ENCODE measurements at places on chromosomes 2 and 18.

DNA sequence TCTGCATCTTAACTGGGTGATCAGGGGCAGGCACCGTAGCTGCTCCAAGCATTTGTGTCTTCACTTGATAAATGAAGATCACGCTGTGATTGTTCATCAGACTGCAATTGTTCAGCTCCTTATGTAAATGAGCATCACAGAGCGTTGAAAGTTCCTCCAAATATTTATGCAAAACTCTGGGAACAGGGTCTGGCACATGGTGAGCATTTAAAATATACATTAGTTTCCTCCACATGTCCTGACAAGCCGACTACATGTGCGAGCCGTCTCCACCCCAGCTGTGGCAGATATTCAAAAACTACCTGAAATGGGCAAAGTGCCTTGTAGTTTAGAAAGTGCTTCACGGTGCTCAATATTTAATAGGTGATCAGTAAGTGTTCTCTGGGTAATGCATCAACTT, 175.1 kb upstream of the ID2 start:
- no peak for DNase-seq

- no peak for DNase-seq
Observed at GRCh38 chr2:163213661-163214081, 375.1 kb upstream of the KCNH7 start.

DNA sequence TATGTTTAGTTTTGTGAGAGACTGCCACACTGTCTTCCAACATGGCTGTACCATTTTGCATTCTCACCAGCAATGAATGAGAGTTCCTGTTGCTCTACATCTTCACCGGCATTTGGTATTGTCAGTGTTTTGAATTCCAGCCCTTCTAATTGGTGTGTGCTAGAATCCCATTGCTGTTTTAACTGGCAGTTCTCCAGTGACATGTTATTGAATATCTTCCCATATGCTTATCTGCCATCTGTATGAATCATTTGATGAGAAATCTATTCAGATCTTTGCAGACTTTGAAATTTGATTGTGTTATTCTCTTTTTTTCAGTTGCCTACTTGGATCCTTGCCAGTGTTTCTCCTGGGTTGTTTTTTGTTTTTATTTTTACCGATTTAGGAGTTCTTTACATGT, 99.0 kb downstream of the SNTG2 start:
- DNase-seq = no peak

GRCh38 chr18:13584825-13585224, 141.5 kb downstream of the FAM210A start:
- DNase-seq = no peak

DNA sequence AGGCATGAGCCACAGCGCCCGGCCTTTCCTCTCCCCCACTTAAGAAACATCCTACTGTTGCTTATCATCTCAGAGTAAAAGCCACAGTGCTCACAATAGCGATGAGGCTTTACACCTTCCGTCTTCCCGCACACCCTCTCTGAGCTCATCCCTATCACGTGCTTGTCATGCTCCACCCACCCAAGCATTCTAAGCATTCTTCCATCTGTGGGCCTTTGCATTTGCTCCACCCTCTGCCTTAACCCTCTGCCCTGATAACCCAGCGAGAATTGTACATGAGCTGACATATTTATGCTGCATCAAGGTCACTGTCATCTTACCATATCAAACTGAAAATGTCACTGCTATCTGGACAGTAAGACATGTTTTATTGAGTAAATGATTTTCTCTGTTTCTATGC, 22.6 kb downstream of the FOXI3 start:
- no peak for DNase-seq

DNA sequence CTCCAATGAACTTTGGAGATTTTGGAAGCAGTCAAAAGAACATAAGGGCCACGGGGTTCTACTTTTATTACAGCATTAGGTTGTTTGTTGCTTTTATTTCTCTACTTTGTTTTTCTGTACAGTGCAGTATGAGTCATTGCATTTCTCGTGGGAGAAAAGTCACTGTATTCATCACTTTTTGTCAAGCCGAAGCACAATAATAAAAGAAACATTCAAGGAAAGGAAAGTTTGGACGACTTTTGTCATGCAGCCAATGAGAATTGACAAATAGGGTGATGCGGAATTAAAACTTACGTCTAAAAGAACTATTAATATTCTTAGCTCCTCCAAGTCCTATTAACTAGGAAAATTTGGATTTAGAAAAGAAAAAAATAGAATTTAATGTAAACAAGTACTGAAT, 209.9 kb downstream of the TMEM182 start:
- no peak for DNase-seq
